MM.1S (cell line): ENCODE measurements at places on chromosomes 16 and 17.

- no peak for DNase-seq
Measured at GRCh38 chr16:49992825-49993224, 32.2 kb upstream of the CNEP1R1 start.

DNA sequence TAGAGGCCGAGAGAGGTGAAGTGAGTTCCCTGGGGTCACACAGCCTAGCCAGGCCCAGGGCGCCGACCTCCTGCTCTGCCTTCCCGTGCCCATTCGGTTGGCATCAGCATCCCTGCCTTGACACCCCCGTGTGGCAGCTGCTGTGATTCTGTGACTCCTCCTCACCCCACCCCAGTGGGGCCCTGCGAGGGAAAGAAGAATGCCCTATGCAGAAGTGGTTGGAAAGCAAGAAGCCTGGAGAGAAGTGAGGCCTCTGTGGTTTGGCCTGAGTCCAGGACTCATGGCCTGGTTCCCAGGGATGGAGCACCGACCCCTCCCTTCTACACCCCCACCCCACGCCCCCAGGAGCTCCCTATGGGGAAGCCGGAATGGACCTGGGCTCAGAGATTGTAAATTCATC is 296.2 kb downstream of the SEC14L1 start:
- DNase-seq = no peak

GRCh38 chr17:29205047-29205446 is 24.8 kb upstream of the MYO18A start:
- DNase-seq = no peak

DNA sequence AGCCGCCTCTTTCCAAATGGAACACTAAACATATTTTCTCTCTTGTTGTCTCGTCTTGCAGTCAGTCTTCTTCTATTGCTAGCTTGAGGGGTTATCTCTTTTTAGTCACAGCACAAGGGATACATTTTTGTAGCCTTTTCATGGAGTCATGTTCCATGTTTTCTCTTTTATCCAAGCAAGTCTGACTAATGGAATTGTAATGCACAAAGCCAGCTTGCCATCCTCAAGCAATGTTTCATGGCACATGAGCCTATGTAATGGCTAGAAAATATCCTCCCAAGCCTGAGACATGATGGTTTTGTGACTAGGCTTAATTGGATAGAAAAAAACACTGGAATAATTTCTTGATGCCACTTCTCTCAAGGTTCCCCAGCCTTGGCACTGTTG is 414.6 kb upstream of the GOT2 start:
- no peak for DNase-seq

GRCh38 chr17:45006927-45007461 is 38.9 kb upstream of the C1QL1 start:
- DNase-seq = no peak

GRCh38 chr16:7746941-7747340 is 414.3 kb downstream of the RBFOX1 start:
- DNase-seq = no peak

GRCh38 chr16:73287859-73288405 is 240.0 kb upstream of the ZFHX3 start:
- DNase-seq = no peak

- no peak for DNase-seq
Measured at GRCh38 chr16:77111056-77111565, 79.9 kb upstream of the MON1B start.

DNA sequence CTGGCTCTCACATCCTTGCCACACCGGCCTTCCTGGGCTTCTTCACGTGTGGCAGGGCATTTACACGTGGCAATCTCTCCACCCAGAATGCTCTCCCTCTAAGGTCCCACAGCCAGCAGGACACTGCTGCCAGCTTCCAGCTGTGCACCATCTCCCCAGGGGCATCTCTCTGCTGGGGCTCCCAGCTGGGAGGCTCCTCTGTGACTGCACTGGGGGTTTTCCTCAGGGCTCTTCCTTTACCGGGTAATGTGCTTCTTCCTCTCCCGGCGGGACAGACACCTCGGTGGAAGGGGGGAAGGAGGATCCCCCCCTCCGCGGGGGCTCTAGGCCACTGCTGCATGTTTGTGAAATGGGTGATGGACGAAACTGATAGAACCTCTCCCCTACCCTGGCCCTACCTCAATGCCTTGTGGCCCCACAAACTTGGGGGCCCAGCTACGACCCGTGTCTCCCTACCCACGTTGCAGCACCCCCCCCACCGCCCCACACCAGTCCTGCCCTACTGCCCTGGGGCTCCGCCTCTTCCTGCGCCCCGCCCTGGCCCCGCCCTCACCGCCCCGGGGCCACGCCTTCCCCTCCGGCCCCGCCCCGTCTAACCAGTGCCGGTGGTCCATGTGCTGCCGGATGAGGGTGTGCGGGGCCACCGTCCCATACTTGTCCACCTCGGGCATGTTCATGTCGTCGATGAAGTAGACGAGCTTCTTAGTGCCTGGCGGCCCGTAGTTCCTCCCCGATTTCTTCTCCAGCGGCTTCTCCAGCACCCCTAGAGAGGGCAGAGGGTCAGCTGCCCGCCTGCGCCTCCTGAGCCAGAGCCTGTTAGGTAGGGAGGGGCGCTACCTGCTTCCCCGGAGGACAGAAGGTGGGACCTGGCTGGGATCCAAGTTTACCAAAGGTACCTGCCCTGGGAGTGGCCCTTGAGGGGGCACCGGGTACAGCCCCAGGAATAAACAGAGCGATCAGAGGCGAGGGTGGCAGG is 92.6 kb downstream of the DNAH17 start:
- DNase-seq = no peak

- no peak for DNase-seq
Measured at GRCh38 chr16:85998868-85999729, 100.1 kb downstream of the IRF8 start.

- DNase-seq = no peak
Measured at GRCh38 chr16:53266156-53266555, 168.1 kb upstream of the RBL2 start.

GRCh38 chr16:2468233-2468724 is 2.8 kb upstream of the NTN3 start:
- no peak for DNase-seq

DNA sequence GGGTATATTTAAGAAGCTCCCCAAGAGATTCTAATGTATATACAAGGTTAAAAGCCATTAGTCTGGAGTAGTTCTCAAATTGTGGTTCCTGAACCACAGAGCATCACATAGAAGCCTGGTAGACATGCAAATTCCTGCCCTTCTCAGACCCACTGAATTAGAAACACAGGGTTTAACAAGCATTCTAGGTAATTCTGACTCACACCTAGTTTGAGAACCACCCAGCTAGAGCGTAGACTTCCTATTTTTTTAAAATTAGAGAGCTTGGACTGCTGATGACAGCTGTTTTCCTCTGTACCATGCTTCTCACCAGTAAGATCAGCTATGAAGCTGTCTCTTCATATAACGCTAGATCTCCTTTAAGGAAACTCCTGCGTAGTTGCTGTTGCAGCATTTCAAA is 50.6 kb downstream of the HS3ST3B1 start:
- peak; percentile 7 for DNase-seq

DNA sequence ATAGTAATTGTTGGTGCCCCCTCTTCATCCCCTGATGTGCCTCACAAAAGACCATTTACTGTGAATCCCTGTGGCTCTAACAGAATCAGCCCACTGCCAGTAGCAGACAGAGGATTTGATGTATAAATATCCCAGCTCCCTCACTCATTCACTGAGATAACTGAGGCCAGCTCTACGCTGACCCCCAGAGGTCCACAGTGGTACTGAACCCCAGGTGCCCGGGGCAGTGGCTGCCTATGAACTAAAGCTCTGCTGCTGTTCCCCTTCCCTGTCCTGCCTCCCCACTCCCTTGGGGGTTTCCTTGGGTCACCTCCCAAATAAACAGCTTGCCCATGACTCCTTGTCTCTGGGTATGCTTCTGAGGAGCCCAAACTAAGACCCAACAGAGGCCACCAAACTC is 295.8 kb downstream of the FOXL1 start:
- DNase-seq = no peak
